ENCODE measurements at places on chromosomes 12 and 14.

GRCh38 chr12:117580015-117580717 is 218.7 kb upstream of the NOS1 start:
- DNase-seq, result no peak

DNA sequence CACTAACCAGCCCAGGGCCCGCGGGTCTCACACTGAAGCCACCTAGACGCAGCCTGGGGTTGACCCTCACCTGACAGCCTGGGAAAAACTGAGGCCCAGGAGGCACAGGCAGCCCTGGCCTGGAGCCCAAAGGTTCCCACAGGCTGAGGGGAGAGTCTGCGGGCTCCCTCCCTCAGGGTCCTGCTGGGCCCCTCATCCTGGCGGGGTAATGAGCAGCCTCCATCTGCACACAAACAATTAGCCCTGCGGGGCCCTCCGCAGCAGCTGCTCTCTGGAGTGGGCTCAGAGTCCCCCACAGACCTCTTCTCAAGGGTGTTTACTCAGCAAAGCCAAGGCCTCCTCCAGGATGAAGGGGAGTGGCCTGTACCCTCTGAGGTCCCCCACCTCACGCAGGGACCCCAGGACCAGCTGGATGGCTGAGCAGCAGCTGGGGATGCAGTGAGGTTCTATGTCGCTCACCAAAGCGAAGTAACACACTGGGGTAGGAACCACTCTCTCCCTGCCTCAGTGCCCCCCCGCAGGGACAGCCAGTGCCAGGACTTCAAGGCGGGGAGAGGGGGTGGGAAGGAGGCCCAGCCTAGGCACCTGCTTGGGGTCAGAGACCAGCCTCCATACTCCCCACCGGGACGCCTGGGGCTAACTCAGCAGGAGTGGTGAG is 7.3 kb downstream of the AKT1 start:
- no peak for DNase-seq

GRCh38 chr12:76549131-76549530 is 10.4 kb downstream of the OSBPL8 start:
- no peak for DNase-seq

DNA sequence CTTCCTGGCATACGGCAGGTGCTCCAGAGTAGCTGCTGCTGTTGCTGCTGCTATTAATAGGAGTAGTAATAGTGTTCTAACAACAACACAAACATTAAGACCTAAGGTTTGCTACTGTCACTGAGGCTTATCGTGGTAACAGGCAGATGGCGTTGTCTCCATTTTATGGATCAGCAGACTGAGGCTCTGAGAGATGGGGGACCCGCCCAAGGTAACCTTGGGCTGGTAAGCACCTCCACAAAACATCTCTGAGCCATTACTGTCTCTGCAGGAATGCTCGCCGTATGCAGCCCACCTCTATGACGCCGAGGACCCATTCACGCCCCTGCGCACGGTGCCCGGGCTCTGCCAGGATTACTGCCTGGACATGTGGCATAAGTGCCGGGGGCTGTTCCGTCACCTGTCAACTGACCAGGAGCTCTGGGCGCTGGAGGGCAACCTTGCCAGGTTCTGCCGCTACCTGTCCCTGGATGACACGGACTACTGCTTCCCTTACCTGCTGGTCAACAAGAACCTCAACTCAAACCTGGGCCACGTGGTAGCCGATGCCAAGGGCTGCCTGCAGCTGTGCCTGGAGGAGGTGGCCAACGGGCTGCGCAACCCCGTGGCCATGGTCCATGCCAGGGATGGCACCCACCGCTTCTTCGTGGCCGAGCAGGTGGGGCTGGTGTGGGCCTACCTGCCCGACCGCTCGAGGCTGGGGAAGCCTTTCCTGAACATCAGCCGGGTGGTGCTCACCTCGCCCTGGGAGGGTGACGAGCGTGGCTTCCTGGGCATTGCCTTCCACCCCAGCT is 7.2 kb downstream of the HHIPL1 start:
- no peak for DNase-seq
